ENCODE measurements at places on chromosomes 5 and 9.

- no peak for DNase-seq
Observed at GRCh38 chr5:152546493-152546892, 141.4 kb upstream of the NMUR2 start.

DNA sequence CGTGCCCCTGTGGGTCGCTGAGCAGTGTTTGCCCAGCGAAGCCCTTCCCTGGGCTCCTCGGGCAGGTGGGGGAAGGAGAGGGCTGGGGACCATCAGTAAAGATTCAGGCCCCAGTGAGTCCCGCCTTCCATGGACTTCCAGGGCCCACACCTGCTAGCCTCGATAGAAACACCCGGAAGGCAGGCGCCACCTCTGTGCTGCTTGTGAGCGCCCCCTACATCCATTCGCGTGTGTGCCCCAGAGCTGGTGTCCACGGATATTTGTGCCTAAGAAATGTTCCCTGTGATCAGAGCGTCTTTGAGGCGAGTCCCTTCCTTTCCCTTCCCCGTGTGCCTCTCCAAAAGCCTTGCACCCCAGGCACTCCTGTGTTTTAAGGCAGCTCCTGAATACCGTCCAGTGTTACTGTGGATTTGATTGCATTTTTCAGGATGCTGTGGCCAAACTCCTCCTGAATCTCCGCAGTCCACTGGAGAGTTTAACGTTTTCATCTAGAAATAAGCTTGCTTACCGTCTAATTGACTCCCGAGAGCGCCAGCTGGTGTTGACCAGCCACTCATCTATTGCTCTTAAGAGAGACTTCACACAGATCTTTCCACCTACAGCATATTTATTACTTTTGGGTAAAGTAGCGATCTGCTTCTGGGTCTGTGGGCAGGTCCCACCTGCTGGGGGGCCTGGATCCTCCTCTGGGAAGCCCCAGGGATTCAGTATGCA is 101.4 kb downstream of the COL5A1 start:
- DNase-seq = peak; percentile 12

DNA sequence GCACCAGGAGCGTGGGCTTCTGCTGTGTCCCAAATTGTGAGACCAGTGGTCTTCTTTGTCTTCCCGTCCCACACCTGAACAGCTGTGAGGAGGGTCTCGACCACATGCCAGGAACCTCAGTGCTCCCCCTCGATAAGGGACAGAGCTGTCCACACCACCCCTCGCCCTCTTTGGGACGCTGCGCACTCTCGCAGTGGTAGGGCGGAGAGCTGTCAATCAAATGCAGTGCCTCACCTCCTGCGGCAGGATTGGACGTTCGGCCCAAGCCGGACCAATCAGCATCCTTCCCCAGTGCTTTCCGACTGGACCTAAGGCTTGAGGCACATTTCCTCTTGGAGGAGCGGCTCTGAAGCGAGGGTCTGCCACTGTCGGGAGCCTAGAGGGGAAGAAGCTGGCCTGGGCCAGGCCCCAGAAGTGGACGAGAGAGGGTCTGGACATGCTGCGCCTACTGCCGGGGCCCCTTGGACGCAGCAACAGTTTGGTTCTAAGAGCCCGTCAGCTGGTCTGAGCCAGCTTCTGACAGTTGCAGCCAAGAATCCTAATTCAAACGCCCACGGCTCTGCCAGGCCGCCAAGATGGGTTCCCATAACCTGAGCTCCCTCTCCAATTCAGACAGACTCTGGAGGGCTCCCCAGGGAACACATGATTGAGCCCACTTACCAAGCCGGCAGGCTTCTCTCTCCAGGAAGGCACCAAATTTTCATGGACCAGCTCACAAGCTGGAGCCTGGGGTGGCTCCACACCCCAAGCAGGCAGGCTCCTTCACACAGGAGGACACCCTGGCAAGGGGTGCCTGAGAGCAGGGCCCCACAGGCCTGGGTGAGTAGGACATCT is 28.1 kb upstream of the ADAMTS2 start:
- DNase-seq = no peak

GRCh38 chr5:155094455-155094854 is 80.9 kb downstream of the KIF4B start:
- no peak for DNase-seq

All from iPS DF 19.7 (cell line).